ENCODE measurements at places on chromosomes 5 and 9.

GRCh38 chr9:127423476-127423933 is 677 bp upstream of the ZNF79 start:
- DNase-seq, result no peak

GRCh38 chr5:1963358-1963757 is 80.6 kb upstream of the IRX4 start:
- no peak for DNase-seq

DNA sequence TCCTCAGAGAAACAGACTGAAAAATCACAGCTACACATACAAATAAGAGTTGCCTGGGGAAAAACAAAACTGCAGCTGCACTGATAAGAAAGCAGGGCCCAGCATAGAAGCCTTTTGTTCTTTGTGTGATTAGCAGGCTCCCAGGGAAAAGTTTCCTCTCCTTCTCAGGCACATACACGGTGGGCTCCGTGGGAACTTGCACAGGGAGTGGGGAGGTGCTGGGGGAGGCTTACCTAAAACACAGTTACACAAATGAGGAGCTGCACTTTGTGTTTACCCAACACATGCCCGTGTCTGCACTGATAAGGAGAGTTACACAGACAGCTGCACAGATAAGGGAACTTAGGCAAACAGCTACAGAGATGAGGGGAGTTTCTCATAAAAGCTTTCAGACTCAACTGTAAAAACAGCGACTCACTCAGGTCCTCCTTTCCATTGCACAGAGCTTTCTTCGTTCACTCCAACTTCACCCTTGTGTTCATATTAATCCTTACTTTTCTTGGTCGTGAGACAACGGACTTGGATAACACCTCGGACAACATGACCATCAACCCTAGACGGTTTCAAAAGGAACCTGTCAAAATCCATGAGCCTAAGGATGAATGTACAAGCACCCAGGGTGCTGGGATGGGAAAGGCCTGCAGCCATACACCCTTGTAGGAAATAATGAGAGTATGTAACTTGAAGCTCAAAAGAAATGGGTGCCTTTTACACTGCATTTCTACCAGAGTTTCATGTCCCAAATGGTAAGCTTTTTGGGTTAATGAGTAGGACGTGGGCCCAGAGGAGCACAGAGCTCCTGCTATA is 50.8 kb downstream of the SERINC5 start:
- no peak for DNase-seq

DNA sequence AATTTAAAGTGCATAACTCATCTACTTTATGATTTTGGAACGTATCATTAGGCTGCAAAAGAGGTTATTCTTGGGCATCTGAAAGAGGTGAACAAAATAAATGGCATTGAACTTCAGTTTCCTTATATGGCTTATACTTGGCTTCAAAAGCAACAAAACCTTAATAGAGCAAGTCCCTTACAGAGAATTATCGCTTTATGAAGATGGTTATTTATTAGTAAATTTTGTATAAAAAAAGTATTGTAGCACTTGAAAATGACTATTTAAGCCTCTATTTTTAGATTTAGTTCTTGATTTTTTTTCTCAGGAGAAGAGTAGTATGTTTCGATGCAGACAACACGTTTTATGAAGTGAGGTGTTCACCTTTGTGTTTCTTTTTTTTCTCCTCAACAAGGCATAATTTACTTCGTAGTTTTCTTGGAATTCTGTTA is 2.0 kb downstream of the ERBIN start:
- no peak for DNase-seq

DNA sequence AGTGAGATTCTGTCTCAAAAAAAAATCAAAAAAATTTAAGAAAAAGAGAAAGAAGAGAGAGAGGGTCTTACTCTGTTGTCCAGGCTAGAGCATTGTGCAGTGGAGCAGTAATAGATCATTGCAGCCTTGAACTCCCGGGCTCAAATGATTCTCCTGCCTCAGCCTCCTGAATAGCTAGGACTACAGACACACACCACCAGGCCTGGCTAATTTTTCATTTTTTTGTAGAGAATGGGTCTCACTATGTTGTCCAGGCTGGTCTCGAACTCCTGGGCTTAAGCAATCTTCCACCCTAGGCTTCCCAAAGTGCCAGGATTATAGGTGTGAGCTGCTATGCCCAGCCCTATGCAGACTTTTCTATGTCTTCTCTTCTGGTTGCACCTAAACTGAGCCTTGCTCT is 25.0 kb downstream of the RRAGA start:
- DNase-seq, result no peak

DNA sequence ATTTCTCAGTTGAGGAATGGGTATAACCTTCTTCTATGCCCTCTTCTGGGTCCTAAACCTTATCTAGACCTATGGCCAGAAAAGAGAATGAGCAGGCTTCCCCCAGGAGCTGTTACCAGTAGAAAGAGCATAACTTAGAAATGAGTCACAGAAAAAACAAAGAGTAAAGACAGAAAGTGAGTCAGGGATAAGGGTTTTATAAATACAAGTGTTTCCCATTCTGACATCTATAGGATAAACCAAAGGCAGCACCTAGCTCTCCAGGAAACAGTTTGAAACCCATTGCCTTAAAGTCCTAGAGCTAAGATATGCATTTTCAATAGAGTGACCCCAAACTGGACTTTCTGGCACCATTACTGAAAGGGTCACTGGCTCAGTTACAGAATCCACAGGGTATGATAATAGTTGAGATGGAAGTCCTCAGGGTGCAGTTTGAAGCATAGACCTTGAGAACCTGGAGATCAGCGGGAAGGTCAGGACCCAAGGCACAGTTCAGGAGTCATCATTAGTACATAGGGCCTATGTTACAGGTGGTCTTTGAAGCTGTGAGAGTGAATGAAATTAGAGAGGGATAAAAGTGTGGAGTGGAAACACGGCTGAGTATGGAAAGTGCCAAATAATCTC is 42.7 kb upstream of the LIFR start:
- DNase-seq, result peak; percentile 55

- DNase-seq, result no peak
These were observed 3.9 kb downstream of the SETX start for GRCh38 chr9:132350861-132351315.

DNA sequence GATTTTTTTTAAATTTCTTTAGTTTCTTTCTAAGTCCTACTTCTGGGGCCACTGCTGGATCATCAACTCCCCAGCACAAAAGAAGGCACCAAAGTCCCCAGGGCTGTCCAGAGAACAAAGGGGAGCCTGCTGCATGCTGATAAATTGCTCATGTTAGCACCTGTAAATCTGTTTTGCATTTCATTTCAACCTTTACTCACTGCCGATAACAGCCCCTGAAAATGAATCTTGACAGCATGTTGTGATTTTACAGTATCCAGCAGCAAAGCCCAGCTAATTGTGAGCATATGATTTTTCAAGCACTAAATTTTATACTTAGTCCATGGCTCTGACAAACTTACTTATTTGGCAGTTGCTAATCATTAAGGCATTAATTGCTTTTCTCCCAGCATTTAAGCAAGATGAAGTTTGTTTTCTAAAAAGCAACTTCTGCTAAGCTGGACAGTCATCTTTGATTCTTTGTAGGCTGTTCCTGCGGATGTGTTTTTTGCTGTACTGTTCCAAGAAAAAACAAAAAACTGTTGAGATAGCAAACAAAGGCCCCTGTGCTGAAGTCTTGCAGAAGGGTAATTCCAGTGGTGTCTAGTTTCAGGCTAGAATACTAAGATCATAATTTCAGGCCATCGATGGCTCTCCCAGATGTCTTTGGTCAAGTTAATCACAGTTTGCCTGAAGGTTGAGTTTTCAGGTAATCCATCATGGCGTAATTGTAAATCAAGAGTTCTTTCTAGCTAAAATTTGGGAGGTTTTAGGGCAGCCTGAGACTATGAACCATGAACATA is 73.1 kb upstream of the GAS1 start:
- DNase-seq, result no peak

DNA sequence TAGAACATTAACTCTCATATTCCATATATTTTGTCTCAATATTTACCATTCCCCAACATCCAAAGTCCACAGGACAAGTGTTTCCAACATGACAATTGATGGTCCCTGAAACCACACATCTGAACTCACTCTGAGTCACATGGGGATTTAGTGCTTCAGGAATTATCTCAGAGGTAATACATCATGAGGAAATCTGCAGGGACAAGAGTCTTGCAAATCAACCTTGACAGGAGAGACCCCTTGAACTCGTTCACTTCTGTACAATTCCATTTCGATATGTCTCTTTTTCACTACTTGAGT is 119.7 kb upstream of the ABCA1 start:
- no peak for DNase-seq

- peak; percentile 43 for DNase-seq
These were observed 9.9 kb upstream of the PCDHB2 start for GRCh38 chr5:141084487-141084989.

DNA sequence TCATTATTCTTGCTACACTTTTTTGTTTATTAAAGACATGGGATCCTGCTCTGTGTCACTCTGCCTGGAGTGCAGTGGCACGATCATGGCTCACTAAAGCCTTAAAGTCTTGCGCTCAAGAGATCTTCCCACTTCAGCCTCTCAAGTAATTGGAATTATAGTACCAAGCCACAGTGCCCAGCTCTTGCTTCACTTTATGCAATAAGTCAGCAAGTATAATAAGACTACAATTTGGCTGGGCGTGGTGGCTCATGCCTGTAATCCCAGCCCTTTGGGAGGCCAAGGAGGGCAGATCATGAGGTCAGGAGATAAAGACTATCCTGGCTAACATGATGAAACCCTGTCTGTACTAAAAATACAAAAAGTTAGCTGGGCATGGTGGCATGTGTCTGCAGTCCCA is 5.9 kb downstream of the C9orf153 start:
- DNase-seq, result no peak

Measured in foreskin keratinocyte (primary cell).